ENCODE measurements at places on chromosomes 3 and 15. TPM values are rescaled to one million over a fixed set of nuclear protein-coding genes. Genes with fewer than 3 reads are reported as not detected.

ZKSCAN7 gene
- 2.2 TPM for polyA plus RNA-seq

CDC25A gene
- 1.8 TPM for polyA plus RNA-seq

MRAS gene
- polyA plus RNA-seq, result 5.1 TPM

PRTG gene
- 0.24 TPM for polyA plus RNA-seq

CPN2 gene
- 1.7 TPM for polyA plus RNA-seq

CNTN6 gene
- polyA plus RNA-seq, result 0.07 TPM

GRCh38 chr3:183038221-183038620 is 57.9 kb upstream of the DCUN1D1 start:
- no peak for DNase-seq

DNA sequence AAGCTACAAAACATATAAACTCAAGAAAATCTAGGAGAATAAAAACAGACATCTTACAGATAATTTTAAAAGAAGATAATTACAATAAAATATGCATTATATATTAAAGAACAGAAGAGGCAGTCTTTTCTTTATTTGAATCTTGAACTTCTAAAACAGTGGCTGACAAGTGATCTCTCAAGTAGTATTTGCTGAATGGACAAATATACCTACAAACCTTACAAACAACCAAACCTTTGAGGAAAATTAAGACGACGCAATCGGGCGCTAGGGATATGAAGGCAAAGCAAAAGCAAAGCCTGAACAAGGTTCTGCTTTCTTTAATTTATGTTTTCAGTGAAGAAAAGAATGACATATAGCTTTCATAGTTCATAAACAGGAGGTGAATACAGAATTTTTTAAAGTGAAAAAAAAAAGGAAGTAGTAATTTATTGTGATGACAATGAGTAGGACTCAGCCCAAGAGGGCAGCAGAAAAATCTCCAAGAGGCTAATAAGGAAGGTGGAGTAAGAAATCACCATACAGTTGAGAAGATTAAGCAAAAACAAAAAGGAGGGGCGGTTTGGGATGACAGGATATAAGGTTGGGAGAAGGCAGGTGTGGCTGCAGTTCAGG is 347.8 kb downstream of the TBC1D5 start:
- no peak for DNase-seq

DNA sequence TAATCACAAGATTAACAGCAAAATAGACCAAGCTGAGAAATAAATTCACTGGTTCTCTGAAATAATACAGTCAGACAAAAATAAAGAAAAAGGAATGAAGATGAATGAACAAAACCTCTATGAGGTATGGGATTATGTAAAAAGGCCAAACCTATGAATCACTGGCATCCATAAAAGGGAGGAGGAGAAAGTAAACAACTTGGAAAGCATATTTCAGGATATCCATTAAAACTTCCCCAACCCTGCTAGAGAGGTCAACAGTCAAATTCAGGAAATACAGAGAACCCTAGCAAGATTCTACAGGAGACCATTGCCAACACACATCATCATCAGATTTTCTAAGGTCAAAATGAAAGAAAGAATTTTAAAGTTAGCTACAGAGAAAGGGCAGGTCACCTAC is 649.7 kb upstream of the CBLB start:
- no peak for DNase-seq

DNA sequence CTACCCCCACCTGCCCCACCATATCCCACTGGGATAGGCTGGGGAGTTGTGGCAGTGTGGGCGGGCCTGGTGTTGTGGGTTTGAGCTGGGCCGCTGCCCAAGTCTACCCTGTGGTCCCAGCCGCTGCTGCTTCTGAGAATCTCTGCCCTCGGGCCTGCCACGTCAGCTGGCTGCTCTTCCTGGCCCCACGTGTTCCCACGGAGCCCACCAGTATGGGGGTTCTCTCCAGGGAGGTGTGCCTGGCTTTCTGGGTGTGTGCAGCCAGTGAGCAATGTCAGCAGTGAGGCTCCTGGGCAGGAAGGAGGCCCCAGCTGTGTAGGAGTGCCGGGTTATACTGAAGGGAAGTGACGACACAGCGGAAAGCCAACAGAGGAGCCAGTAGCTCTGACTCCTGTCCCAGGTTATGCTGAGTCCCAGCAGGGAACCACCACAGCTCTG is 10.5 kb downstream of the GNAI2 start:
- peak; percentile 91 for DNase-seq

DNA sequence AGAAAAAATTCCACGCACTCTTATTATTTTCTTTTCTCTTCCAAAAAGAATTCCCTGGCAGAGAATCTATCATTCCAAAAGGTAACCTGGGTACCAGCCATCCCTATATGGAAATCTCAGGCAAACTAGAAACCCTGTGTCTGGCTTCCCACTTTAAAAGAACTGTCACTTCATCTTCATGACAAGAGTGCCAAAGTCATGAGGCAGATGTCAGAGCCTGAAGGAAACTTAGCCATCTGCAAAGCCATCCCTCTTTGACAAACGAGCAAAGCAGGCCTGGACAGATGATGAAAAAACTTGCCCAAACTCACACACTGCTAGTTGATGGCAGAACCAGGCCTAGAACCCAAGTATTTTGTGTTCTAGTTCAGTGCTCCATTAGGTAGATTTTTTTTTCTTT is 15.9 kb downstream of the SSR3 start:
- DNase-seq, result no peak

DNA sequence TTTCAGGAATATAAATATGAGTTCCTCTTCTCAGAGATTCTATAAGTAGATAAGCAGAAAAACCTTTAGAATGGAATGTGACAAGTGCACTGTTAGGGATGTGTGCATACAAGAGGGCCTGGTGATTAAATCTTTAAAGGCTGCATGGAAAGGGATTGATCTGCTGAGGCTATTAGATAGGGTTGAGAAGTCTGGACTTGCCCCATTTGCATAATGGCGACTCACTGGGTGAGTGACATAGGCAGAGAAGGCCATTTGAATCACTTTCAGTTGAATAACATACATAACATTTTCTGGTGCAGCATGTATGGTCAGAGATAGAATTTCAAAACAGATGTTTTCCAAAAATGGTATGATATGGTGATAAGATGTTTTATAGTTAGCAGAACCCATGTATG is 156.9 kb downstream of the ZNF621 start:
- no peak for DNase-seq

GRCh38 chr3:188671971-188672370 is 499.8 kb upstream of the TPRG1 start:
- DNase-seq, result no peak

GRCh38 chr3:183155499-183155898 is 7.0 kb downstream of the LAMP3 start:
- DNase-seq, result no peak

- no peak for DNase-seq
Observed at GRCh38 chr3:66403323-66403990, 97.4 kb downstream of the LRIG1 start.

DNA sequence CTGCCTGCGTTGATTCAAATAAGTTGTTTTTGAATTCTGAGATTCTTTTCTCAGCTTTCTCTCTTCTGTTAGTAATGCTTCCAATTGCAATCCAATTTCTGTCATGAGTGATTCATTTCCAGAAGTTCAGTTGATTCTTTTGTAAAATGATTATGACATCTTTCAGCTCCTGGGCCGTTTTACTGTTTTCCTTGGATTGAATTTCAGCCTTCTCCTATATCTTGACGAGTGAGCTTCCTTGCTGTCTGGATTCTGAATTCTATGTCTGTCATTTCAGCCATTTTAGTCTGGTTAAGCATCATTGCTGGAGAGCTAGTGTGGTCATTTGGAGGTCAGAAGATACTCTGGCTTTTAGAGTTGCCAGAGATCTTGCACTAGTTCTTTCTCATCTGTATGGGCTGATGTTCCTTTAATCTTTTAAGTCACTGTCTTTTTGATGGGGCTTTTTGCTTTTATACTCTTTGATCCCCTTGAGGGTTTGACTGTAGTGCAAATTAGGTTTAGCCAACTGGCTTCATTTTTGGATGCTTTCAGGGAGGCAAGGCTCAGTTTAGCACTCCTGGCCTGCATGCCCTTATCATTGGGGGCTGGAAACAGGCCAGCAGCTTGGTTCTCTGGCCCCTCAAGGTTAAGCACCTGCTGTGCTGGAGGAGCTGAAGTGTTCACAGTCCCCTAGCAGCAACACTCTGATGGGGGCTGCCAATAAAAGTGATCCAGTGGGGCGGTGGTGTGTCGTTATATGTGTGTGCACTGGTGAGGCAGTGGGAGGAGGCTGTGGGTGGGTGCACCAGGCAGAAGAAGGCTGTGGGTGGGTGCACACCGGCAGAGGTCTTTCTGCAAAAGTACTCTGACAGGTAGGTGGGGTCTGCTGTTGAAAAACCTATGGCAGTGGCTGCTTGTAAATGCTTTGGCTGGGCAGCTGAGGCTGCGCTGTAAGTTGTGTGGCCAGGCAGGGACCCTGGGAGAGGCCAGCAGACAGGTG is 51.2 kb downstream of the MCTP2 start:
- DNase-seq, result no peak

- no peak for DNase-seq
Observed at GRCh38 chr3:68943753-68944500, 11.6 kb upstream of the TAFA4 start.
